ENCODE measurements at places on chromosomes 3 and 15.
A peak's percentile ranks its signal among the peaks of the same experiment; 100 is the strongest.

DNA sequence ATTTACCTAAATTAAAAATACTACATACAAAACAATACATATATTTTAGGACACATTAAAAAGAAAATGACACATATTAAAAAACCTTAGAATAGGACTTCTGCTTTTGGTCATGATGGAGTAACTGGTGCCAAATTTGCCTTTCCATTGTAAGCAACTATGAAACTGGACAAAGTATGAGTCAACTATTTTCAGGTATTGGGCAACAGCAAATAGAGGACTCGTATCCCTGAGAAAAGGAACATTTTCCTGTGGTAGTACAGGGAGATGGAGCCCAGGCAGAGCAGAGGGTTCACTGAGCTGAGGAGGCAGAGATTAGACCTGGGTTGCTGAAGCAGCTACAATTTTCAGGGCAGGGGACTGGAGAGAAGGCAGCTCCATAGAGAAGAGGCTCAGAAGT lies 14.7 kb downstream of the CCR1 start:
- no peak for DNase-seq

DNA sequence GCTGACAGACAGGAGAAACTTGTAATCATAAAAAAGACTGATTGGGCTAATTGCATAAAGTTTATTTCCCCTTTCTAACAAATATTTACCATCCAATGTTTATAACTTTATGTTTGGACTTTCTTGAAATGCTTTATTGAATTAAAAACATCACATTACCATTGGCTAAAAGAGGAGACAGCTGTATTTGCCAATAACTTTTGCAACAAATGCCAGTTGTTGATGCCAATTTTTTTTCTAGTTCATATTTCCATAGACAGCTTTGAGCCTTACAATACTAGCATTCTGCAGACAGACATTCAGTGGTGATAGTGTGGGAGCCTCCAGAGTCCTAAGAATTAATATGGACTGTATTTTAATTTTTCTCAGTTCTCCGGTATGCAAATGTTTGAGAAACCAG lies 198.4 kb downstream of the ADAMTS17 start:
- DNase-seq, result no peak

DNA sequence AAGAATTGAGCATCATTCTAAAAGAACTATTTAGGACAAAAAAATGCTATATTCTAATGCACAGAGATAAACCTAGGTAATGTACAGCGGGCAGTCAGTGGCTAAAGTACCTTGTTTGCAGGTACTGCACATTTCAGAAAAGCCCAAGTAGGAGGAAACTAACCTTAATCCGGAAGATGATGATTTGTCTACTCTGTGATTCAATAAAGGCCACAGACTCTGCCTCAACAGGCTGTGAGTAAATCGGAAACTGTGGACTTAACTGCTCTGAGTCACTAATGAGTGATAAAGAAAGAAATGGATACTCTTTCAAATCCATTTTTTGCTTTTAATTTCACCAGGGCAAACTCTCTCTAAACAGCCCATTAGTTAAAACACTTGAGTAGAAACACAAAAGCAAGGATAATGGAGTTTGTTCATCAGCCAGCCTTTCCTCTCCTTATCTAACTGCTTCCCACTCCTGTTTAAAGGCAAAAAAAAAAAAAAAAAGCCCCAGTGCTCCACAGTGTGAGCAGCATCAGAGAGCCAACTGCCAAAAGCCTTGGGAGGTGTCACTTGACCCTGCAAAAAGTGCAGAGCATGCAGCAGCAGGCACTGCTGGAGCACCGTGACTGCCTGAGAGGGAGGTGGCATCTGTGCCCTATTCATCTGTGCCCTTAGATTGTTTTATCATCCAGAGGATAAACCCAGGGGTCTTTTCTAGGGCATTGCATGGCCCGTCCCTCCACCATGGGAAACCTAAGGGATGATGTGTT lies 187.7 kb downstream of the SATB1 start:
- DNase-seq, result peak; percentile 29

- DNase-seq, result no peak
Measured at GRCh38 chr3:20104167-20104661, 64.0 kb downstream of the KAT2B start.

GRCh38 chr3:2793987-2794386 lies 316.2 kb downstream of the IL5RA start:
- DNase-seq, result no peak

DNA sequence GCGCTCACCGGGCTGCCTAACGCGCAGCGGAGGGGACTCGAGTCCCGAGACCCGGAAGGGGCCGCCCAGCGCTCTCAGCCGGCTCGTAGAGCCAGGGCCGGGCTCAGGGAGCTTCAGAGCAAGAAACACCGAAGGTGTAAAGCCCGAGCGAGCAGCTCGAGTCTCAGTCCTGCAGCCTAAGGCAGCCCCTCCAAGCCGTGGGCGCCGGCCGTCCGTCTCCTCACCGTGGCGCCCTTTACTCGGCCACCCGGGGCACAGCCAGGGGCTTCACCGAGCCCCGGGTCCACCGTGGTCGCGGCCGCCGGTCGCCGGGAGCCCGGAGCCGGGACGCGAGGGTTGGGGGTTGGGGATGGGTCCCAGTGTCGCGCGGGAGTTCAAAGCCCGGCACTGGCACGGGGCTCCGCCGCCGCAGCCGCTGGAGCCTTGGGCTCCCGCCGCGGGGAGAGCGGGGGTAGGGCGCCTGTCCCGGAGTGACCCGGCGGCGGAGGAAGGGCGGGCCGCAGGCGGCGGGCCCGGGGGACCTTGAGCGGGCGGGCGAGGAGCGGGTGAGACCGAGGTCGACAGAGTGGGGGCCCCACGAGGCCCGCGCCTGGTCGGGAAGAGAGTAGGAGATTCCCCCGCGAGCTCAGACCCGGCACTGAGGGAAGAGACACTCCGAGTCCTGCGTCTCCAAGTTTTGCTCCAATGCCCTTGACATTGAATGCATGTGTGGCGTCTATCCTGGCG lies 26.9 kb upstream of the THRB start:
- DNase-seq, result peak; percentile 78

DNA sequence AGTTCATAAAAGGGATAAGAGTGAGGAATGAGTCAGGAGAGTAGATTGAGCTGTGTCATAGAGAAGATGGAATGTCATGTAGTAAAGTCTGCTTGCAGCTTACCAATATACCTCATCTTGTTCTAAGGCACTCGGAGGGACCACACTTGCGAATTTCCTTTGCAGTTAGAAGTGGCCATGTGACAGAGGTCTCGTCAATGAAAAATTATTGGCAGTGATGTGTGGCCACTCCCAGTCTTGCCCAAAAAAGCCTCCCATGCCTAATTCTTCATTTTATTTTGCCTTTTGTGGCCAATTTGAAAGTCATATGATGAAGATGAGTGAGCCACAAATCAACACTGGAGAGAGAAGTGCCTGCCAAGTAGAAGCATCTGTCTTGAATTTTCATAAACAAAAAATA lies 465.6 kb upstream of the ZNF385D start:
- no peak for DNase-seq

DNA sequence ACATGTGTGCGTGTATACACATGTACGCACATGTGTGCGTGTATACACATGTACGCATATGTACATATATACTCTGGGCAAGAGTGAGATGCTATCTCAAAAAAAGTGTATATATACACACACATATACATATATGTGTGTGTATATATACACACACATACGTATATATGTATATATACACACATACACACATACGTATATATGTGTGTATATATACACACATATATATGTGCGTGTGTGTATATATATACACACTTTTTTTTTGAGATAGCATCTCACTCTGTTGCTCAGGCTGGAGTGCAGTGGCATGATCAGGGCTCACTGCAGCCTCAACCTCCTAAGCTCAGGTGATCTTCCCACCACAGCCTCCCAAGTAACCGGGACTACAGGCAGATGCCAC lies 8.4 kb downstream of the HACL1 start:
- DNase-seq, result no peak

GRCh38 chr15:46232471-46232870 lies 597.6 kb downstream of the SQOR start:
- DNase-seq, result no peak

- peak; percentile 7 for DNase-seq
Measured at GRCh38 chr15:66898656-66899386, 166.6 kb upstream of the SMAD3 start.

- no peak for DNase-seq
Measured at GRCh38 chr15:90394748-90395442, 6.9 kb downstream of the IQGAP1 start.

GRCh38 chr3:45123030-45123429 lies 23.1 kb downstream of the CDCP1 start:
- no peak for DNase-seq

GRCh38 chr3:52146189-52146588 lies 8.0 kb downstream of the POC1A start:
- DNase-seq, result no peak

DNA sequence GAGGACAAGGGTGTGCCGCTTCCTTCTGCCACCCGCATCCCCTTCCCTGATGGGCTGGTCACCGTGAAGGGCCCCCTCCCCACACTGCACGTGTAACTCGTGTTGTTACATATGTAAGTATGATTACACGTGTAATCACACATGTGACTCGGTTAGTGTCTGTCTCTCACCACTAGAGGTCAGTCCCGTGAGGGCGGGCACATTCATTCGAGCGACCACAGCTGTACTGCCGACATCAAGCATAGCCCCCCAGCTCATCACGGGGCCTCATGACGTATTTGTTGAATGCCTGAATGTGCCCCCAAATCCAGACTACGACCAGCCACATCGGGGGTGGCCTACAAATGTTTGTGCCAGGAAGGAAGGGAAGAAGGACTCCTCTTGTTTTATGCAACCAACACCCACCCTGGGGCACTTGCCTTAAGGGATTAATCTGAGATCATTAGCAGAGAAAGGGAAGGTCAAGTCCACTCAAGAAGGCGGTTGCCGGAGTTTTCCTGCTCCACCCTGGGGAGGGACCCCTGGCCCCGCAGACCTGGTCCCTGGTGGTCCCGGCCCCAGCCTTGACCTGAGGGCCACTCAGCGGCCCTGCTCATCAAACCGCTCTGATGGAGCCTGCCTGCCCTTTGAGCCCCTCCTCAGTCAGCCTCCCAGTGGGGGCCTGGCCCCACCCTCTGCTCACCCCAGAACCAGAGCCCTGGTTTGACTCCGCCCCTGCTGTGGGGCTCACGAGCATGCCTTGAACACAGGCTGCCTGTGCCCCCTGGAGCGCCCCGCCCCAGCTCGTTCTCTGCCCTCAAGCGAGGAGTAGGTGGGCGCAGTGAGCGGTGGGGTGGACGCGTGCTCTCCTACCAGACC lies 52.8 kb downstream of the RGMA start:
- DNase-seq, result no peak

GRCh38 chr3:27578032-27578431 lies 93.8 kb upstream of the SLC4A7 start:
- no peak for DNase-seq

- no peak for DNase-seq
Measured at GRCh38 chr15:28267727-28268126, 54.3 kb downstream of the HERC2 start.

DNA sequence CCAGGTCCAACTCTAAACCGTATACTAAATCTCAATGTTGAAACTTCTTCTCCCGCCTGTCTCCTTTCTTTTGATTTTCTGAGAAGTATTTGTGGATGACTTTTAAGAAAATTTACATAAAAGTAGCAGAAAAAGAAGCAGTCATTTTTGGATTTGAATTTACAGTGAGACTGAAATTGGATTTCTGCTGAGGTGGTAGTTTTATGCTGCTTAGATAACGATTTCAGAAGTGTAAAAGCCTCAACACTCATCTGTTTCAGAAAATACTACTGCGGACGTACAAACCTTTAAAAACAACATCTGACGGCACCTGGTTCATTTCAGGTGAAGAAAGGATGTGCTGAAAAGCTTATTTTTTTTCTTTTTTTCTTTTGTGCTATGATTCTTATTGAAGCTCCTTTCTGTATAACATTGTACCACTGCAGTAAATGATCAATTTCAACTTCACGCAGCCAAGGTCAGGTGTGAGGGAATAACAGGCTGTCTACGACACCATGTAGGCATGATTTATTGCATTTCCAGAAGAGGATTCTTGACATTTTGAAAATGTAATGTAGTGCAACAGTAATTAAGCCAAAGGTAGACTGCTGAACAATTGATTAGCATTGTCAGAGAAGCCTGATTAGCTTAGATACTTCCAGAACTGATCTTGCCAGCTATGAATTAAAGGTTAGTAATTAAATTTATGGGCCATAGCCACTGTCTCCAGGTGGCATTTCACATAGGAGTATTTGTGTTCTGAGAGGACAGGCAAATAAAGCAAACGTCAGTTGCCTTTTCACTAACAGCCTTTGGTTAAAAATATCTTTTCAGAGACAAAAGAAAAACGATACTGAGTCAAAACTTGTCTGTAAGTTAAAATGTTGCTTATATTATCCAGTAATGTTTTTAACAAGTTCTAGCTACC lies 134.6 kb upstream of the KBTBD8 start:
- no peak for DNase-seq

GRCh38 chr3:119288669-119289403 lies 5.3 kb upstream of the ARHGAP31 start:
- DNase-seq, result no peak

DNA sequence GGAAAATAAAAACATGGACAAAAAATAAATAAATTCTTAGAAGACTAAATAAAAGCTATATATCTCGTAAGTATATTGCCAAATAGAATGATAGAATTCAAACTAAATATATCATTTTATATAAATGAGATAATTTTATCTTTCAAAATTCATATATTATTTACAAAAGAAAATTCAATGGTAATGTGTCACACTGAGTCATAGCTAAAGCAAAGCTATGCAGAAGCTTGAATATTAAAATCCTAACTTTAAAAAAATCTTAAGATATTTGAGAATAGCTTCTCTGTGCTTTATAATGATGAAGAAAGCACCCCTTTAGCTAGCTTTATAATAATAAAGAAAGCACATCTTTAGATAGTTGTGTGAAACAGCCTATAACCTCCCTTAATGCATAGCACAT lies 1010.8 kb downstream of the OTOL1 start:
- no peak for DNase-seq

GRCh38 chr15:92633418-92633817 lies 22.2 kb downstream of the FAM174B start:
- no peak for DNase-seq

DNA sequence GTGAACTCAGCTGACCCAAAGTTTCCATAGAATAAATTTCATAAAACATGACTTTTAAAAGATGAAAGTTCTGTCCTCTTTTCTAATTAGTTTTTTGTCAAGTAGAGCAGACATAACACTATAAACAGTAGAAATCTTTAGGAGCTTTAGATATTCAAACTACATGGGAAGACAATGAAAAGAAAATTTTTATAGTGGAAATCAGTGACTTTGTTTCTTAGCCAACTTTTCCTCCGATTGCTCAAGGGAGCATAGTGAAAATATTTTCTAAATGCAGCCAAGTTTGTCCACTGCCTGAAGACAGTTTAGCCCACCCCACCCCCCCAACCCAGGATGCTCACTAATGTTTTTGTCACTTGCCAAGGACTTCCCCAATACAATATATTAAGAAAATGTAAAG lies 114.9 kb downstream of the PLD1 start:
- no peak for DNase-seq

GRCh38 chr3:196111939-196112386 lies 30.1 kb upstream of the TFRC start:
- no peak for DNase-seq

- no peak for DNase-seq
Measured at GRCh38 chr15:92104072-92104471, 250.6 kb downstream of the SLCO3A1 start.

- DNase-seq, result no peak
Measured at GRCh38 chr3:85270488-85270887, 311.7 kb downstream of the CADM2 start.

- no peak for DNase-seq
Measured at GRCh38 chr3:162292409-162292808, 795.8 kb downstream of the OTOL1 start.

GRCh38 chr3:152638707-152639450 lies 196.1 kb upstream of the P2RY1 start:
- no peak for DNase-seq

- no peak for DNase-seq
Measured at GRCh38 chr3:28101705-28102104, 139.7 kb upstream of the CMC1 start.

Data from heart left ventricle (tissue), 16 donors.